ENCODE measurements at places on chromosomes 4 and X. TPM values are rescaled to one million over a fixed set of nuclear protein-coding genes. Genes with fewer than 3 reads are reported as not detected.

Gene RNF150
- 19.8 TPM for total RNA-seq

Gene ADGRG2
- 1.9 TPM for total RNA-seq

Gene BST1
- total RNA-seq = 18.6 TPM

Gene CT45A5
- total RNA-seq = not detected

Gene BEX5
- total RNA-seq = 3.7 TPM

Gene PRRG1
- 11.0 TPM for total RNA-seq

Gene FTSJ1
- total RNA-seq = 42.7 TPM

Gene UGT8
- 2.2 TPM for total RNA-seq

Gene SHROOM2
- total RNA-seq = 17.5 TPM

Gene ABRAXAS1
- 12.7 TPM for total RNA-seq

Gene ODAPH
- total RNA-seq = not detected

Gene DMRTC1
- not detected for total RNA-seq

Data from ureter (tissue), 1 donor.